ENCODE measurements at places on chromosomes 3 and 15.

DNA sequence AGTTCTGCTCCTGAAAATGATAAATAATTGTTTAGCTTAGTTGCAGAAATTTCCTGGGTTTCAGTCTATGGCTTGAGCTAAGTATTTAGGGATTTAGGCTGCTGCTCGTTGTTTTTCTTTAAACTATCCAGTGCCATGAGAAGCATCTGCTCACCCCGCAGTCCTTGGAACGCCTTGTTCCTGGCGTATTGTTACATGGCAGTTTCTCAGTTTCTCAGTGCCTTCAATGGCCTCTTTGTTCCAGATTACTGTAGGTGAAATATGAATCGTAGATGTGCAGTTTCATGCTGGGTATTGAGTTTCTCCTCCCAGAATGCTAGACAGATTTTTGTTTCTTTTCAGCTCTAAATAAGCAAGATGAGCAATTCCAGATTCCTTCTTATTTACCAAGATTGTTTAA is 269.5 kb upstream of the GBE1 start:
- ATAC-seq = no peak

DNA sequence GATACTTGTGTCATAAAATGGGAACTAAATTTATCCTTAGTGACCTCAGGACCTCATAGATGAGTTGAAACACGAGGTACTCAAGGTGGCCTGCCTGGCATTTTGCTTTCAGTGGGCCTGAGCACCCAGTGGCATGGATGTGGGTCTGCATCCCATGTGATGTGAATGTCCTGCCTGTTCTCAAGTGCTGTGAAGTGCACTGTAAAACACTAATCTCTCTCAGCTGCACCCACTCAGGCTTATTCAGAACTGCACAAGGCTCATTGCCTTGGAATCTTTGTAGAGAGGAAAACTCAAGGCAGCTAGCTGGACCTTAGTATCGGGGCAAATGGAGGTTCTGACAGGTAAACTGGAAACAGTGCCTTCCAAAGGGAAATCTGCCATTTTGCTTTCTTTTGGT is 767.0 kb downstream of the TUSC7 start:
- no peak for ATAC-seq

DNA sequence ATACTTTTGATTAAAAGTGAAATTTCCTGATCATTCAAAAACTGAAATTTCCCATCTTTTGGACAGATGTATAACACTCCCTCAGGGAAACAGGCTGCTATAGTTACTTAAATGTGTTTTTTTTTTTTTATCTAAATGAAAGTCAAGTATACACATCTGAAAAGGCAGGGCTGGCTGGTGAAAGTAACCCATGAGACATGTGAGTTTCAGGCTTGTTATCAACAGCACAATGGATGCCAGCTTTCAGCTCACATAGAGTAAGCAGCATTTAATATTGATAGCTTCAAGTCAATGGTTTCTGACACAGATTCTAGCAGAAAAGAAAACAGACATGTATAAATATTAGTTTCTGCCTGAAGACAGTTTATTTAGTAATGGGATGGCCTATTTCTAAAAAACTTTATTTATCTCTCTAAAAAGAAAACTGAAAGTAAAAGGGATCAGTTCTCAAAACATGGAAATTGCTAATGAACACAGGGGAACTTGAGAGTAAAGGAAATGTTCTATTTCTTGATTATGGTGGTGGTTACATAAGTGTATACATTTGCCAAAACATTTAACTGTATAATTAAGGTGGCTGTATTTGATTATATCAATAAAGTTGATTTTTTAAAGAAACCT is 89.7 kb upstream of the CMC1 start:
- peak; percentile 62 for ATAC-seq

DNA sequence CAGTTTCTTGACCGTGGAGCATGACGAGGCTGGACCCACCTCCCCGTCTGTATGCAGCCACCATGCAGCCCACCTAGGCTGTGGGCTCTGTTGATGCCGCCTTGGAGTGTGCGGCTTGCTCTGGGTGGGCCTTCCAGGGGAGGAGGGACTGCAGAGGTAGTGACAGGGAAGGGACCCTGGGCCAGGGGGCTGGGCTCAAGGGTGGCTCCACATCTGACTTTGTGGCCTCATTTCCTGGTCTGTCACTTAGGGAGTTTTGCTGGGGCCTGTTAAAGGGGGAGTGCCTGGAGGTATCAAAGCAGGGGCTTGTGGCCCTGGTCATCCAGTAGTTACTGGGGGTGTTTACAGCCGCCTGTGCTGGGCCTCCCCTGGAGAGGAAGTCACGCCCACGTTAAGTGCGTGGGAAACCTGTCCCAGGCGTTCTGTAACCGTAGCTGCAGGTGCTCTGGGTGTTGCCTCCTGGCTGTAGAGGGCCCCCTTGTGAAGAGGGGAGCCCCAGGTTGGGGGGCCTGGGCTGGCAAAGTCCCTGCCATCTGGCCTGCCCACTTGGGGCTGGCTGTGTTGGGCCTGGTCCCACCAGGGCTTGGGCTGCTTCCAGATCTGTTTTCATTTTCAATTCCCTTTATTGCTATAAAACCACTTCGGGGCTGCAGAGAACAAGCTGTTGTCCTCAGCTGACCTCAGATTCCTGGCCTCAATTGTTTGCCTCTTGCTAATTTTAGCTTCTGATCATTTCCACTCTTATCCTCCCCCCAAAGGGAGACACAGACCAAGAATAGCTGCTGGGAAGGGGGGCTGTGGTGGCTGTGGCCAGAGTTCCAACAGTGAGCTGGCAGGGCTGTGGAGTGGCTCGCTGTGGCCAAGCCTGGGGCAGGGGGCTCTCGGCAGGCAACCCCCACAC is 26.5 kb downstream of the KLF13 start:
- ATAC-seq = peak; percentile 37

DNA sequence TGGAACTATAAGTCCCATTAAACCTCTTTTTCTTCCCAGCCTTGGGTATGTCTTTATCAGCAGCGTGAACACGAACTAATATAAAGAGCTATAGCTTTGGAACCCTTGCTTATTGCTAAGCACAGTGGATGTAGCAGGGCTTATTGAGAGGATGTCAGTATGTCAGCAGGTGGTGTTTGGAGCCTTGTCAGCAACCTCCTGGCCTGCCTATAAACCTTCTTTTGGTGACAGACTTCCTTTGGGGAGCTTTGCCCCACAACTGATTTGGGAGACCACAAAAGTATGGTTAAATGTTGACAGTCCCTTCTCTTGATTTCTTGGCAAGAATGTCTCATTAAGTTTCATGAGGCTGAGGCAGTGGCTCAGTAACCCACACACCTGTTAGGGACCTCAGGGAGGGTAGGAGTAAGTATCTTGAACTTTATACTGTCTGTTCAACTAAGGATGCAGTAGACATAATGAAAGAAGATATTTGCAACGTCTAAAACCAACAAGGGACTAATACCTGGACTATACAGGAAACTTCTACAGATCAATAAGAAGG is 14.8 kb downstream of the CCNDBP1 start:
- ATAC-seq = peak; percentile 84

DNA sequence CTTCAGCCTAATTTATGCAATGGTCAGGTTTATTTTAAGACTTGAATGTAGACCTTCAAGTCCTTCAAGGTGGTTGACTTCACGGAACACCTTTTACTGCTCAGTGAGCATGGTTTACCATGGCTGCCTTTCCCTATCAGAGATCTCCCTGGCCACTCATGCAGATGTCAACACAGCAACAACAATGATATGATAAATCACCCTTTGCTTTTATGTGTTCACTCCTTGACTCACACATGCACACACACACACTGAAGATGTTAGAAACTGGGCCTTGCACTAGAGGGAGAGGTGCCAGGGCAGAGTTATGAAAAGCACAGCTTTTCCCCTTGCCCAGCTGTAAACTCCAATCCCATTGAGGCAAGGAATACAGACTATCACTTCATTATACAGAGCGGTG is 134.4 kb downstream of the WNT5A start:
- ATAC-seq = no peak

- peak; percentile 16 for ATAC-seq
Measured at GRCh38 chr3:100400419-100400779, 490 bp downstream of the TOMM70 start.

DNA sequence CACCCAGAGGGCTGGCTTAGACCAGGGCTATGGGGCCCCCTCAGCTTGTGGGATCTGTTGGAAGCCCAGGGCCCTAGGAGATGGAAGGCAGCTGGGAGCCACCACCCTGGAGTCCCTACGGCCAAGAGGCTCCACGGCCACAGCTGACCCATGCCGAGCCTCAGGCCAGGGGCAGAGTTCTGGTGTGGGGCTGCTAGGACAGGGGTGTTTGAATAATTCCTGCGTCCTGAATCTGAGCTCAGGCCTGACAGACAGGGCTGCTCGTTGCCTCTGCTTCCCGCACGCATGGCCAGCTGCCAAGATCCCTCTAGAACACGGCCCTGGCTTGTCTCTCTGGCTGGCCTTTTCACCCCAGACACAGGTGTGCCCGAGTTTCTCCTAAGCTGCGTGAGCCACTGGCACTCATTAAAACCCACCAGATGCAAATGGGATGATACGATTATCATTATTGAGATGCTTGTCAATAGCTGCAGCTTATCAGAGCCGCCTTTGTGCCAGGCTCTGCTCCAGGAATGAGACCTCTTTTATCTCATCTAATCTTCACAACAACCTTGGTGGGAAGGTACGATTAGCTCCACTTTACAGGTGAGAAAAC is 70.2 kb downstream of the EFCAB12 start:
- no peak for ATAC-seq

DNA sequence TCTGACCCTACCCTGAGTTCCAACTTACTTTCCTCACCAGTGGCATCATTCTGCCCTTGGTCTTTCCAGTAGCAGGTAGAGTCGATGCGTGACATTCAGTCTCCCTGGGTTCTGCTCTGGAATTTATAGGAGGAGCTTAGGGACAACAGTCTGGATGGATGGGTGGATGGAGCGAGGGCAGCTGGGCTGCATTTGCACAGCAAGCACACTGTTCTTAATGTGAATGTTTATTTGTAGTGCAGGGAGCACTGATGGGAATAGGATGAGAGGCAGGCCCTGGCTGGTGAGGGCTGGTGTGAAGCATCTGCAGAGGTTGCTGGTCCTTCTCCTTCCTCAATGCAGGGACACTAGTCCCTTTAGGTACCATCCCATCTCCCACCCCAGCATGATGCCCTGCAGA is 176.2 kb downstream of the EPHB1 start:
- no peak for ATAC-seq

- ATAC-seq = no peak
Measured at GRCh38 chr3:88259045-88259444, 109.3 kb downstream of the C3orf38 start.

DNA sequence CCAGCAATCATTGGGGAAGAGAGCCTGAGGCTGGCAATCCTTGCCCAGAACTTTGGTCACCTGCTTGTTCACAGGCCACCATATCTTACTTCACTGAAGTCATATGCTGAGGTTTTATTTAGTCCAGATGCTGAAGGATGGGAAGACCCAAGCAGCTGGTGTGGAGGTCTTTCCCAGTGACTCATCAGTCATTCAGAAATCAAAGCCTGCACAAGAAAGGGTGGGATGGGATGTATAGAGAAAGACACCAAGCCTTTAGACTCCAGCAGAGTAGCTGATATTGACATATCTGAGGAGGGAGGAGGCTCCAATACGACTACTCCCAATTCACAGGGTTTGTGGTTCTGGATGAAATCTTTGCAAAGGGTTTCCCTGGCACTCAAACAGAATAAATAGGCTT is 13.0 kb upstream of the PHLDB2 start:
- no peak for ATAC-seq

DNA sequence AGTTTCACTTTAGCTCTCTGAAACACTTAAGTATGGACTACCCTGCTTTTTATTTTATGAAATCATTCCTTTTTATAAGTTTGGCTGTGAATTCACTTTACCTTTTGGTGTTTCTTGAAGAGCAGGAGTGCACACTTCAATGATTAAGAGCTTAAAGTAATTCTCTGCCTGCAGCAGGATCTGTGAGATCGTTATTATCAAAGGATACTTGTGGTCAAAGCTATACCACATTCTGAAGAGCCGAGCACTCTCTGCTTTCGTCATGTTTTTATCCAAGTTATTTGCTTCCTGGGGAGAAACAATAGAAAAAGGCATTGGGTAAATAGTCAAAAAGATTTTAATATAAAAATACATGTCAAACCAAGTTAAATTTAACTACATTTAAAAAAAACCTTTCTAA is 243.7 kb downstream of the CHST2 start:
- no peak for ATAC-seq

- ATAC-seq = no peak
Measured at GRCh38 chr3:14146381-14147065, 21.7 kb downstream of the TMEM43 start.

- ATAC-seq = peak; percentile 82
Measured at GRCh38 chr3:51796854-51797253, 17.8 kb upstream of the IQCF6 start.

GRCh38 chr3:38122712-38123290 is 14.1 kb downstream of the ACAA1 start:
- no peak for ATAC-seq

GRCh38 chr3:119731560-119732343 is 28.9 kb downstream of the CFAP91 start:
- ATAC-seq = peak; percentile 90

- ATAC-seq = no peak
Measured at GRCh38 chr15:69035205-69035917, 20.9 kb downstream of the NOX5 start.

DNA sequence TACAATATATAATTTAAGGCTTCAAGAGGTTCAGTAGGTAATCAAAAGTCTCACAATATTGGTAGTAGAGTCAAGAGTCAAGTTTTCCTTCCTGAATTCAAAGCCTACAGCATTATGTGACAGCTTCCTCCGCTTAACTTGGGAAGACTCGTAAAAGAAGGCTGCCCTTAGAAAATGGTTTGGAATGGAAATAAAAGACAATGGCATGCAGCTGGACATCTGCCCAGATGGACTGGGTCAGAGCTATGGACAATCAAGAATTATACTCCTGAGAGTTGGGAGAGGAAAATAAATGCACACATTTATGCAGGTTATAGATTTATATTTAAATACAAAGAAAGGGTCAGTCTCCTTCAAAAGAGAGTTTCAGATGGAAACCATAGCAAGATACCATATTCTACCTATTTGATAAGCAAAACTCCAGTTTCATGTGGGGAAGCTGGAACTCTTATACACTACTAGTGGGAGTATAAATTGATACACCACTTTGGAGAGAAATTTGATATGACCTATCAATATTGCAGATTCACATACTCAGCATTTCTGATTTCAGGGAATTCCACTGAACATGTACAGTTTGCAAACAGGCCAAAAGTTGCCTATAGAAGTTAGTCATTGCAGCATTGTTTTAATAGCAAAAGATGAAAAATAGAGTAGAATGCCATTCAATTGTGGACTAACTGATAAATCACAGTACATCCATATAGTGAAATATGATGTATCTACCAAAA is 6.1 kb downstream of the CRYBG3 start:
- no peak for ATAC-seq

DNA sequence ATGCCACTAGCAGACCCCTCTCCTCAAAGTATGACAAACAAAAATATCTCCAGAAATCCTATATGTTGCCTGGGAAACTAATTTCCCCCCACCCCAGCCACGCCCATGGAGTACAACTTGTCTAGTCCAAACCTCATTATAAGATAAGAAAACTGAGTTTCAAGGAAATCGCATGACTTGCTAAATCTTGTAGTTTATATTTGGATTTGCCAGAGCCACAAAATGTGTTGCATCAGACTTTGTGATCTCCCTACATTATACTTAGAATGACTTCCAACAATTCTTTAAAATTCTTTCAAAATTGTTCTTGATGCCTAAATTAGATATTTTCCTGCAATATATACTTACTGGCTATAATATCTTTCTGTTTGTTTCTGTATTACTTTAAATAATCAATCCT is 1034.4 kb downstream of the IGSF11 start:
- ATAC-seq = no peak
